Spleen (tissue), 13 donors: ENCODE measurements at places on chromosomes 2 and 18.

- DNase-seq, result no peak
- no peak overlapping the region for H3K27ac ChIP-seq
- H3K36me3 ChIP-seq, result no peaks in the 10 kb centered on the region
- no peaks in the 10 kb centered on the region for H3K27me3 ChIP-seq
- H3K4me1 ChIP-seq, result no peaks in the 10 kb centered on the region
Observed at GRCh38 chr2:25897506-25897905, 19.2 kb upstream of the ASXL2 start.

DNA sequence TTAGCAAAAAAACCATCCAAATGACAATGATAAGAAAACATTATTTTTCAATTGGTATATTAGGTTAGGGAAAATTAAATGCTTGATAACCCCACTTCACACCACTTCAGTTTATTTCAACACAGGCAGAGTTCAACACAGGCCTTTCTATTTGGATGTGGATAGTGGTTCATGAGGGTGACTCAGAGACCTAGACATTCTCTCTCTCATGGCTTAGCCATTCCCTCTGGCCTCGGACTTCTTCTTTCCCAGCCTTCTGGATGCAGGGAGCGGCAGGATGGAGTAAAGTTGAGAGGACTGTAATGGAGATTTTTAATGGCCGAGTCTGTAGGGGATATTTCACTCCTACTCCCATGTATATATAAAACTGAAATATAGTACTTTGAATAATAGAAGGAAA, 109.7 kb downstream of the CTNNA2 start:
- H3K4me3 ChIP-seq, result no peak overlapping the region
- DNase-seq, result no peak
- no peaks in the 10 kb centered on the region for H3K36me3 ChIP-seq
- H3K4me1 ChIP-seq, result no peaks in the 10 kb centered on the region
- H3K27me3 ChIP-seq, result no peaks in the 10 kb centered on the region
- no peak overlapping the region for H3K27ac ChIP-seq

DNA sequence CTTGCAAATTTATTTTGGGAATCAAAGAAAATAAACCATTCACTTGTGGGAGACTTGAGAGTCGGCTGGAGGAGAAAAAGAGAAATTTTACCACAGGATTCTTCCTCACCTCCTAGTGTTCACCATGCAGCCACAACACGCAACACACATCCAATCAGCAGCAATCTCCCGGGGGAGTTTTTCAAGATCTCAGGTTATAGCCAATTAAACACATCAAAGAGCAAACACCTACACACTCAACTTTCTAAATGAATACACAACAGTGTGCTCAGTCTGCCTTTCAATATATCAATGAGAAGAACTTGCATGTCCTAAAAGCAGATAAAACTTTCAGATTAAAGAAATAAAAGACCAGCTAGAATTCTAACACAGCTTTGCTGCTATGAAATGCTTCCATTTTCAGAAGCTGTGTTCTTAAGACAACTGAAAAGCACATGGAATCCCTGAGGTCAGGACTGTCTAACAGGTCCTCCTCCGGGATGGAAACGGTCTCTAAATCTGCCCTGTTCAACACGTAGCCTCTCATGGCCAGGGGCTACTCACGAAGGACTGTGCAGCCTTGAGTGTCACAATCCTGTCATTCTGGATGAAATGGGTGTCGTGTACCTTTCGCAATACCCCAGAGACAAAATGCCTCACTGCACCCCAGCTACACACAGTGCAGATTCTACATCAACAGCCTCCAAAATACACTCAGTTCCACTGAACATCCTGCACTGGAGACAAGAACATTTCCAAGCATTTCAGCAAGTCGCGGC, 84.2 kb downstream of the ZNF516 start:
- H3K36me3 ChIP-seq, result no peaks in the 10 kb centered on the region
- no peak overlapping the region for H3K27ac ChIP-seq
- DNase-seq, result no peak
- no peak overlapping the region for H3K4me3 ChIP-seq
- H3K4me1 ChIP-seq, result peaks cover 88% of the 10 kb centered on the region
- H3K27me3 ChIP-seq, result no peaks in the 10 kb centered on the region

DNA sequence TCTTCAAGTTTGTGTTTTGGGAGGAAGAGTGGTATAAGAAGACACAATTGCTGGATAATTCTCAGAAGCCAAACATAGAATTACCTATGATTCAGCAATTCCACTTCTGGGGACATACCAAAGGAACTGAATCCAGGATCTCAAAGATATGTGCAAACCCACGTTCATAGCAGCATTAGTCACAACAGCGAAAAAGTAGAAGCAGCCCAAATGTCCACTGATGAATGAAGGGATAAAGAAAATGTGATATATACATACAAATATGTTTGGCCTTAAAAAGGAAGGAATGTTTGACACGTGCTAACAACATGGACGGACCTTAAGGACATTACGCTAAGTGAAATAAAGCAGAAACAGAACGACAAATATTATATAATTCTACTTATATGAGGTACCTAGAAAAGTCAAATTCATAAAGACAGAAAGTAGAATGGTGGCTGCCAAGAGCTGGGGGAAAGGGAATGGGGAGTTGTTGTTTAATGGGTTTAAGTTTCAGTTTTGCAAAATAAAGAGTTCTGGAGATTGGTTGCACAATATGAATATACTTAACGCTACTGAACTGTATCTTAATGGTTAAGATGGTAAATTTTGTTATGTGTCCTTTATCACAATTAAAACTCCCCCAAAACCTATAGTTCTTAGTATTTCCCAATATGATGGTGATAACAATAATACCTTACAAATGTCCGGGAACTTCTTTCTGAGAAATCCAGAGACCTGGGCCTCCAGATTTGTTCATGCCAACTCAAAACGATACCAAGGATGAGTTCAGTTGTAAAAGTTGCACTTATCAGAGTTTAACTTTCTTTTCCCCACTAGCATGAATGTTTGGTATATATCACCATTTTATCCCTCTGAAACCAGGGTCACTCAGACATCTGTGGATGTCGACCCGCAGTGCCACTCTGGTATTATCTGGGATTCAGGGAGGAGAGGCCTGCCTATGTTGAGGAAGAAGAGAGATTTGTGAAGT, 33.7 kb upstream of the WIPF1 start:
- no peak overlapping the region for H3K4me3 ChIP-seq
- peaks cover 48% of the 10 kb centered on the region for H3K4me1 ChIP-seq
- peak overlapping the region; percentile 94 for H3K27ac ChIP-seq

- H3K4me1 ChIP-seq, result peaks cover 45% of the 10 kb centered on the region
- no peaks in the 10 kb centered on the region for H3K27me3 ChIP-seq
- no peak overlapping the region for H3K4me3 ChIP-seq
- no peaks in the 10 kb centered on the region for H3K36me3 ChIP-seq
Observed at GRCh38 chr2:189657867-189658266, 3.4 kb upstream of the ASNSD1 start.

GRCh38 chr2:36356990-36357846, 1.6 kb downstream of the CRIM1 start:
- no peaks in the 10 kb centered on the region for H3K36me3 ChIP-seq
- H3K27ac ChIP-seq, result peak overlapping the region; percentile 85
- DNase-seq, result peak; percentile 81
- H3K27me3 ChIP-seq, result no peaks in the 10 kb centered on the region
- peak overlapping the region; percentile 80 for H3K4me3 ChIP-seq

DNA sequence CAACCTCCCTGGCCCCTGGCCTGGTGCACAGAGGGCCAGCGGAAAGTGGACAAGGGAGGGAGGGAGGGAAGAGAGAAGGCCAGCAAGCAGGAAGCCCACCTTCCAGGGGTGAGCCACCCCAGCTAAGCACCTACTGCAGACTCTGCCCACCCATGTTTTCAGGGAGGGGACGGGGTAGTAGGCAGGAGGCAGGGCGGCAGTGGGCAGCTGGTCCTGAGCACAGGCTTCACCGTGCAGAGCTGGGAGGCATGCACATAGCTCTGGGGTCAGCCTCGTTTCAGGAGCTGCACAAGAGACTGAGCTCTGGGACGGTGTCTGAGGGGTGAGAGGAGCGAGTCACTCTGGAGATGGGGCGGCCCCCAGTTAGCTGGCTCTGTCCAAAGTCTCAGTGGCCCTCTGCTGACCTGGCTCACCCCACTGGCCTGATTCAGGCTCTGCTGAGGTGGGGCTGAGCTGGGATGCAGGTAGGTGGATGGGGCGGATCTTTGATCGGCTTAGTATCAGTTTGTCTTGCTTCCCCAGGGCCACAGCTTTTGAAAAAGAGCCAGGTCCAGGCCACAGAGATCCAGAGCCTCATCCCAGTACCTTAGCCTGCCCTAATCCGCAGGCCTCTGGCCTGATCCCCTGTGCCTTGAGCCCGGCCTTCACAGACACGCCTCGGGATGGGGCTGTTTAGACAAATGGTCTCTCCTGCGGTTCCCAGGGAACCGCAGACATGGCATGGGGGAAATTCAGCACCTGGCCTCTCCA, 3.7 kb downstream of the NMUR1 start:
- H3K27me3 ChIP-seq, result peaks cover 30% of the 10 kb centered on the region
- DNase-seq, result no peak
- H3K4me1 ChIP-seq, result peaks cover 45% of the 10 kb centered on the region
- no peak overlapping the region for H3K27ac ChIP-seq
